Cortex of kidney (tissue), 1 donor: ENCODE measurements at places on chromosomes 13 and 19.

DNA sequence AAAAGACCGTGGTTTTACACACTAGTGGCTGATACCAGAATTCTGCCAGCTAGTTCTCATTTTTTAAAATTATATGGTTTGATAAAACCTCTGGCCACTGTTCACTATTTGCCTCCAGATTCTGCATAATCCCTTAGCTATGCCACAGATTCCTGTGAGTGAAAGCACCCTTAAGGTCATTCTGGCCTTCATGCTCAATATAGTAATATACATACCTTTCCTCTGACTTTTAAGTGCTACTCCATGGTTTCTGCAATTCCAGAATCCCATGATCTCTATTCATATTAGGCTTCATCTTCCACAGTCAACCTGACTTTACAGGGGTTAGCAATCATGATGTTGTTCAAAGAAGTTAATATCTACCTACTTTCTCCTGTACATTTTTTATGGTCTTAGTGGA lies 274.1 kb upstream of the EDNRB start:
- no peak for DNase-seq

DNA sequence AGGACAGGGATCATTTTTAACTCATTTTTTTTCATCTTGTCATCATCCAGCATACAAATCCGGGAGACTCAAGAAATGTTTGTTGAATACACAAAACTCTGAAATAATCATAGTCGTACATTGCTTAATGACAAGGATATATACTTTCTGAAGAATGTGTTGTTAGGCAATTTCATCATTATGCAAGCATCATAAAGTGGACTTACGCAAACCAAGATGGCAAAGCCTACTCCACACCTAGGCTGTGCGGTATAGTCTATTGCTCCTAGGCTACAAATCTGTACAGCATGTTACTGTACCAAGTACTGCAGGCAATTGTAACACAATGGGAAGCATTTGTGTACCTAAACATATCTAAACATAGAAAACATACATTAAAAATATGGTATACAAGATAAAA lies 264.1 kb downstream of the TSHZ3 start:
- no peak for DNase-seq

- no peak for DNase-seq
Observed at GRCh38 chr19:50387176-50387867, 3.2 kb downstream of the POLD1 start.

- DNase-seq: no peak
Observed at GRCh38 chr13:36801035-36801434, 18.0 kb upstream of the RFXAP start.

DNA sequence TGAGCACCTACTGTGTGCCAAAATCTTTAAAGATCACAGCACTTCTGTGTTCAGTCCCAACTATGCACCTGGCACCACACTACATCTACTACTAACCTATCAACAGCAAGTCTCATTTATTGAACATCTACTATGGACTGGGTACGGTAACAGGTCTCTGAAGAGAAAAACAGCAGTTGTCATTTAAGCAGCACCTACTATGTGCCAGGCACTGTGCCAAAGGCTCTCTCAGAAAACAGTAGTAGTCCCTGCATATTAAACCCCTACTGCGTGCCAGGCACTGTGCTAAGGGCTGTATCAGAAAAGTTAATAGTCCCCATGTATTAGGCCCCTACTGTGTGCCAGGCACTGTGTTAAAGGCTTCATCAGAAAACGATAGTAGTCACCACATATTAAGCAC lies 106.2 kb downstream of the PTPRS start:
- no peak for DNase-seq

GRCh38 chr13:53018690-53019647 lies 9.6 kb upstream of the OLFM4 start:
- DNase-seq: no peak

DNA sequence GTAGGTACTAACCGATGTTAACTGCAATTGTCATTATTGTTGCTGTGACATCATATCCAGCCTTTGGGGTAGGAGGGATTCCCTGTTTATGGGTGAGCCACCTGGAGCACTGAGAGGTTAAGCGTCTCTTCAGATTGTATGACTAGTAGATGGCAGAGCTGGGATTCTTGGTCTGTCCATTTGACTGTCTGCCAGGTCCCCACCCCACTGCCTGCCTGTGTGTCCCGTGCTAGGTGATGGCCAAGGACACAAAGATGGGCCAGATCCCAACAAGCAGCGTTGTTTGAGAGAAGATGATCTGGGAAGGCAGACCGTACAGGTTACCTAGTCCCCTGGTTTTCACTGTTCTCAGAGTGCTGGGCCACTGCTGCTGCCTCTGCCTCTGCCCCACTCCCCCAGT lies 16.6 kb downstream of the PPP2R1A start:
- no peak for DNase-seq

- no peak for DNase-seq
Observed at GRCh38 chr13:30647824-30648521, 30.3 kb downstream of the USPL1 start.

- DNase-seq: no peak
Observed at GRCh38 chr13:60755380-60756163, 358.6 kb downstream of the TDRD3 start.

DNA sequence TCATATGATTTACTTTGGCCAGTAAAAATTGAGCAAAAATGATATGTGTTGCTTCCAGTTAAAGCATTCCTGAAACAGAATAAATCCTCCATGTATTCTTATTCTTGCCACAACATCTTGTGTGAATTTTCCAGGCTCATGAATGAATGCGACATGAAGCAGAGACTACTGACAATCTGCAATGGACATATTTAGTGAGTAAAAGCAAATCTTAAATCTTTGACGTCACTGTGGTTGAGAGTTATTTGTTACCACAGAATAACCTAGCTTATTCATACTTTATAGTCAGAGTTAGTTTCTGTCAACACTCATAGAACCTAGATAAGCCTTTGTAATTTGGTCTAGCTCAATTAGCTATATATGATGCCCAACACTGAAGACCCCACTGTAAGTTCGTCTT lies 1443.1 kb downstream of the PCDH9 start:
- DNase-seq: no peak

DNA sequence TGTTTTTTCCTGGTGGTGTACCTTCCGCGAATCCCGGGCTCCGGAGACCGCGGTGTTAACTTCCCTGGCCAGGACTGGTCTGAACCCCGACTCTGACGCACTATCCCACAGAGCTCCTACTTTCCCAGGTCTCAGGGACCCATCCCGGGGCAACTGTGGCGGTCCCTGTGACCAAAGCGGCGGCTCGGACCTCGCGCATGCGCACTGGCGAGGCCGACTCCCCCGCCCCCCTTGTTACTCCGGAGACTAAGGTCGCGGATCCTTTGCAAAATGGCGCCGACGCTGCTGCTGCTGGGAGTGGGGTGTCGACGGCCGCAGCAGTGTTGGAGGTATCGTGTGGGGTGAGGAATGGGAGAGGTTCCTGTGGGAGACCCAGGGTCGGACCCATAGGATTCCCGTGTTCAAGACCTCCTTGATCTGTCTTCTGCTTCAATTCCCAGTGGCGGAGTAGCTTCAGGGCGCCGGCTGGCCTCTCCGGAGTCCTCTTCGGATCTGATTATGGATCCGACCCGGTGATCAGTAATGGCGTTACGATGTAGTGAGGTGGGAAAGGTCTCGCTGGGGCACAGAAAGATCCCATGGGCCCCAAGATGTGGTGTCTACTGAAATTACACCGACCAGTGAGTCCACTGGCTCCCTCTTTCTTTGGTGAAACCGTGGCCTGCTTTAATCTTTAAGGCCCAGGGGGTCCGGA lies 66.6 kb upstream of the ZNF527 start:
- no peak for DNase-seq

DNA sequence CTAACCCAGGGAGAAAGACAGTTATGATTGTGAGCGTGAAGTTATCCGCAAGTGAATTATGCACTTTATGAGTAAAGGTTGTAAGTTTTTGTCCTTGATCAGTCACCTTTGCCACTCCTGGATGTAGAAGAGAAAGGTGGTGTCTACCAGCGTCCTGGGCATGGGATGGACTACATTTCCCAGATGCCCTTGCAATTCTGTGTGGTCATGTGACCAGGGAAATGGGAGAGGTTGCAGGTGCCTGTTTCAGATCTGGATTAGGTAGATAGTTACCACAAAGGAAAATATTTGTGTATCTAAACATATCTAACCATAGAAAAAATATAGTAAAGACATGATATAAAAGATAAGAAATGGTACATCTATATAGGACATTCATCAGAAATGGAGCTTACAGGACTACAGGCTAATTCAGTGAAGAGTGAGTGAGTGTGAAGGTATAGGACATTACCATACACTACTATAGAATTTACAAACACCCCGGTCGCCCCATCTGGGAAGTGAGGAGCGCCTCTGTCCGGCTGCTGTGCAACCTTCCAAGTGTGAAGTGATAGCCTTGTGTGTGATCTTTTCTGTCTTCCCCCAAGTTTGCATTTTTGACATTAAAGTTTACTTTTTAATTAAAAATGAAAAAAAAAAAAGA lies 51.6 kb upstream of the CACNA1A start:
- DNase-seq: no peak

GRCh38 chr13:31767175-31767900 lies 28.0 kb downstream of the RXFP2 start:
- no peak for DNase-seq

DNA sequence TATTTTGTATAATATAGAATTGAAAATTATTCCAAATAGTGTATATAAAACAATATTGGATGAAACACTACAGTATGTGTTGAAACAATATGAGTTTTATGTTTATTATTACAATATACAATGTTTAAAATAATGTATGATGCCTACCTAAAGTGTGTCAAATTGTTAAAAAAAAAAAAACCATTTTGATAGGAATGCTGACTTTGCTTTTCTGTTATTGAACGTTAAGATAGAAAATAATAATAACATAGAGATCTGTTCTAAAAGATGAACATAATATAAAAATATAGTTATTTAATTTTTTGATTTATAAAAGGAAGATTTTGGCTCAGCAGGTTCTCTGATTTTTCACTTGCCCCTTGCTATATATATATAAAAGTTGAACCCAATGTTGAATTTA lies 474.6 kb upstream of the ATXN8OS start:
- no peak for DNase-seq

DNA sequence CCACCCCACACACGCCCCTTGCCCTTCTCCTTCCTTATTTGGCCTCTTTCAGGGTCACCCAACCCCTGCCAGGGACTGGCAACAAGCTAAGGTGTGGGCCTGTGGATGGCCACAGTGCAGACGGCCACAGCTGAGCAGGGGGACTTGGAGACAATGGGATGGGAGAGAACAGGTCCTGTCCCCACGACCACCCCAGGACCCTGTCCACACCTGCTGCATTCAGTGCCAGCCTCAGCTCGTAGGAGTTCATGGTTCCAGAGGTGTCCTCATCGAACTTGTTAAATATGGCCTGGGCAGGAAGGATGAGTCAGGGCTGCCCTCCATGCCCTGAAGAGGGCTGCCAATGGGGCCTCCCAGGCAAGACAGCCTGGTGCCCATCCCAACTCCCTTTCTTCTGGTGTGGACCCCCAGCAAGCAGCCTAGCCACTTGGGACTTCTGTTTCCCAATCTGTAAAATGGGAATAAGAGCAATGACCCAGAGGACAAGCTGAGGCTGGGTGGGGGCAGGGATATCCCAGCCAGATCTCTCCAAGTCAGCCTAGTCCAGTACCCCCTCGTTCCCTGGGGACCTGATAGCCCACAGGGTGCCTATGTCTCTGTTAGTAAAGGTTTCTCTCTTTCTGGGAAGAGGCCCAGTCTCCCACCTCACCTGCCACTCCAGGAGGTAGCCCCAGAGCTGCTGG lies 10.6 kb downstream of the CAPN12 start:
- no peak for DNase-seq

DNA sequence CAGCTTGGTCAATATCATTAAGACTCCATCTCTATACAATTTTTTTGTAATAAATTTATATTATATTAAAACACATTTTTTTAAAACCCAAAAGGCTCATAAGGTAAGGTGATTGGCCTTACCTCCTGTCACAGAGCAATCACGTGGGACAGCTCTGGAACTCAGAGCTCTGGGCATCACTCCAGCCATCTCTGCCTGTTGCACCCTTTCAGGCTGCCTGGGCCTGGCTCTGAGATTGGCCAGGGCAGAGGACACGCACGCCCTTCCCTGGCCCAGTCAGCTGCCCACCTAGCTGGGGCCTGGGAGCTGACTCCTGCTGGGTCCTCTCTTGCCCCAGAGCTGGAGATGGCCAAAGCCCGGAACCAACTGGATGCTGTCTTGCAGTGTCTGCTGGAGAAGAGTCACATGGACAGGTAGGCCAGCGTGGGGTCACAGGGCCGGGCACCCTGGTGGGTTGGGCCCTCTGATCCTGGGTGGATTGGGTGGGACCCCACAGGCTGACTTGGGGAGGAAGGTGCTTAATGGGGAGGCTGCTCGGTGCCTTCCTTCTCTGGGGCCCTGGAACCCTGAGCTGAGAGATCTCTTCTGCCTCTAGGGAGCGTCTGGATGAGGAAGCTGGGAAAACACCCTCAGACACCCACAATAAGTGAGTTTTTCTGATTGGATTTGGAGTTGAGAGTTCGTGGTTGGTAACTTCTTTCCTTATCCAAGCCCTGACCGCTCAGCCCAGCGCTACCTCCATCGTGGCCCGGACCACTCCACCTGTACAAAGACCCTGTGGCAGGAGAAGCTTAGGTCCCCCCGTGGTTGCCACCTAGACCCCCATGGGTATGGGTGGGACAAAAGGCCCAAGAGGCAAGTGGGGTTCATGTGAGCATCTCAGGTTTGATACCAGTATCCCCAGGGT lies 3.7 kb downstream of the LIN37 start:
- no peak for DNase-seq

DNA sequence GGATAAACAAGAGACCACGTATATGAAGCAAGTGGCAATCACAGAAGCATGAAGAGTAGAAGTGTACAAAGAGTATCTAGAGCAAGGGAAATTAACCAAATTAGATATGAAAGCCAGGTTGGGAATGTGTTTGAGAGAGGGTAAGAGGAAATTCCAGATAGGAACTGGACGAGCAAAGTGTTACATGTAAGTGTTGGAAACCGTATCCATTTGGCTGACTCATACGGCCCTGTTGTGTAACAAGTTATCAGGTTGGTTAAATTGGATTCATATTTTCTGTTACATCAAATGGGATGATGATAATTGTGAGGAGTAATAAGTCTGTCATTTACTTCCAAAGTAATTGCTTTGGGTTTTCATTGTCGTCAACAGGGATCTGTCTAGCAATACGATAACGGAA lies 46.7 kb downstream of the RXFP2 start:
- no peak for DNase-seq

- no peak for DNase-seq
Observed at GRCh38 chr19:7983286-7983950, 22.0 kb downstream of the ELAVL1 start.

DNA sequence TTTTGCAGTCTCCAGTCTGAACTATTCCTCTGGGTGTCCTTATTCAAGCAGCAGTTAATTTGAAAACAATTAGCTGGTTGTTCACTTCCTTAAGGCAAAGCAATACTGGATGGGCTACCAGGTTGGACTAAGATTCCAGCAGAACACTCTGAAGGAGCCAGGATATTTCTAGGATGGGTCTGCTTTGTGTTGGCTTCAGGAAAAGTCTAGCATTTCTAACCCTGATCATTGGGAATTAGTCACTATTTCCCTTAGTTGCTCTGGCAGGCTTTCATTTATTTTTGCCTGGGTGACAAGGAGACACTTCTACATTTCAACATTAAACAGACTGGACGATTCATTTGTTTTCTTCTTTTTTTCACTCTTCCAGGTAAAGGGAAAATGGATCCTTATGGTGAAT lies 228.4 kb downstream of the ENOX1 start:
- DNase-seq: no peak
